ENCODE measurements at places on chromosomes 4 and X. TPM values are rescaled to one million over a fixed set of nuclear protein-coding genes. Genes with fewer than 3 reads are reported as not detected.

GRCh38 chr4:105158837-105159236 lies 12.2 kb downstream of the TET2 start:
- DNase-seq: no peak

GRCh38 chr4:136748773-136749172 lies 783.5 kb downstream of the PCDH18 start:
- no peak for DNase-seq

GRCh38 chrX:41518127-41518840 lies 71.1 kb downstream of the NYX start:
- no peak for DNase-seq

- DNase-seq: no peak
Measured at GRCh38 chr4:146900295-146900694, 45.4 kb downstream of the TTC29 start.

- DNase-seq: no peak
Measured at GRCh38 chr4:62191451-62192240, 991.5 kb downstream of the ADGRL3 start.

DNA sequence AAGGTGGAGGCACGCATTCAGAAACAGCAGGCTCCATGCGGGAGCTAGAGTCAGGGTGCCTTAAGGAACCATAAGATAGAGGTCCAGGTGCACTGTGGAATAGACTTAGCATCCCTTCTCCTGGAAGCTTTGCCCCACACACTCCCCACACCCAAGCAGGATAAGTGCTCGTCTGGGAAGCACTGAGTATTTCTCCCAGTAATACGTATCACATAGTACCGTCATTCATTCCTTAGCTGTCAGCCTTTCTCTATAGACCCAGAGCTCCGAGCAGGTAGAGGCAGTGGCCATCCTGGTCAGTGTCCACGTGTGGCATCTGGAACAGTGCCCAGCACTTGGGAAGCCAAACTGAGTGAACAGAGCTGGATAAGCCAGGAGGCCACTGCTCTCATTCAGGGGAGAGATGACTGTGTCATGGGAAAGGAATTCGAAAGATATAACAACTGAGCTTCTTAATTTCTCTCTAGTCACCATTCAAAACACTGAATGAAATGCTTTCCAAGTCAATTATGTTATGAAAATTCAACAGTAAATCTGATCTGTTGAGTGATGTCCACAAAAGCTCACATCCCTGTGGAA lies 9.9 kb downstream of the APBB2 start:
- DNase-seq: no peak

DNA sequence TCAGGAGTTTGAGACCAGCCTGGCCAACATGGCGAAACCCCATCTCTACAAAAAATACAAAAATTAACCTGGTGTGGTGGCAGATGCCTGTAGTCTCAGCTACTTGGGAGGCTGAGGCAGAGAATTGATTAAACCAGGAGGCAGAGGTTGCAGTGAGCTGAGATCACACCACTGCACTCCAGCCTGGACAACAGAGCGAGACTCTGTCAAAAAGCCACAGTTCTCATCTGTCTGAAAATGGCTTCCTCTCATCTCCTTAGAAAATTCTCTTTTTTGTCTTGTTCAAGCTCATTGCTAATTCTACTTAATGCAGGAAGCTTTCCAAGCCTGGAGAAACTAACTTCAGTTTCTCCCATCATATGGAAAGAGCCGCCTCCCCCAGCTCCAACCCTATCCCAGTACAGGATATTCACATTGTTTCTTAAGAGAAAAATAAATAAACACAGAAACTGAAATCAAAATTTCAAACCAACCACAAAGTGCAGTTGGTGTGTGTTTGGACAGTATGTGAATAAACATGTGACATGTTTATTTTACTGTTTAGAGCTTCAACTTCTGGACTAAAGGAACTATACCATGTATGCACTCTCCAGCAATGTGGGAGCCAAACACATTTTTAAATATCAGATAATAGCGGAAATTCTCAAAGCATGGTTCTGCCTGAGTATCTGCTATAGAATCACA lies 55.0 kb upstream of the GAB1 start:
- DNase-seq: no peak

DNA sequence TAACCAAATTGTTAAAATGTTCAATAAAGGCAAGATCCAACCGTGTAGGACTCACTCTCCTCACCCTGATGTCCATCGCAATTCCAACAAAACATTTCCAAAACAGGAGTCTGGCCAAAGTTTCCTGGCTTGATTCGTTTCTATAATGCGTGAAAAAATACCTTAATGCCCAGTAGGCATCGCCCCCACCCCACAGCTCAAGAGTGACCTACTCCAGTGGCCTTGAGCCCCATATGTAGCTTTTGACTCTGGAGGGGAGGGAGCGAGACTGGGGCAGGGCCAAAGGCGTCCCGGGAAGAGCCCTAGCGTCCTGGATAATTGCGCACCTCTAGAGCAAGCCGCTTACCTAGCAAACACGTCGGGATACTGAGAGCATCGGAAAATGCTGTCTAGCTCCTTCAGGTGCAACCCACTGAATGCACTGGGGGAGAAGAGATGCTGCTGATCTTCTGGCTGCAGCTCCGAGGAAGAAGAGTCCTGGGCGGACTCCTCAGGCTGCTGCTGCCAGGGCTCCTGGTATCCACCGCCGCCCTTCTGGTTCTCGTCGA lies 55.6 kb upstream of the NKAP start:
- no peak for DNase-seq

DNA sequence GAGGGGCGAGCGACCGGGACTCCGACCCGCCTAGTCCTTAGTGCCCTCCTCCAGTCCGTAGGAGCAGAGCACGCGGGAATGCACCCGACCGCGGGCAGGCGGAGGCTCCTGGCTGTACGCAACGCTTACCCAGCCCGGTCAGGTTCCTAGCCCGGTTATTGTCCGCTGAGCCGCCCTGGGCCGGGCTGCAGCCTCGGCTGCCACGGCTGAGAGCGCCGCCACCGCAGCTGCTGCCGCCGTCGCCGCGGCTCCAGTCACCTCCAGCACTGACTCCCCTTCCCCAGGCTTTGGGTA lies at the start of gene AMER1:
AMER1 (minus strand) TSS at position 268 of the 294 bp plus-strand sequence. CDS start 12,422 bp downstream, outside the sequence.
- DNase-seq: no peak

DNA sequence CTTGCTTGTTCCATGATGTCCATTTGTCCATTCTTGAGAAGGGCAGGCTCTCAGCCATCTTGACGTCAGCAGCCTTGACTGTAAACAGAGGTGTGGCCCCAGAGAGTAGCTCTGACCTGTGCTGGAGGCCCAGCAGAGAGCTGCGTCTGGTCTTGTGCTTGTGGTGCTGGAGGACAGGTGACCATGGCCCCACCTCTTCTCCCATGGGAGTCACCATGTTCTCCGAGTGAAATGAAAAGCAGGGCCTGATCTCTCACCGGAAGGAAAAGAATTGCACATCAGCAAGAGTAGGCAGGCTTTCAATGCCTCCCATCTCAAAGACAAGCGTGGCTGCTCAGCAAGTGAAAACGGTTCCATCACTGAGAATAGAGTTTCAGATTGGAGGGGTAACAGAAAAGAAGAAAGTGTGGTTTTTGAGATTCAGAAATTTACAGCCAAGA lies 11.5 kb downstream of the PARM1 start:
- no peak for DNase-seq

- no peak for DNase-seq
Measured at GRCh38 chr4:189771696-189772361, 168.8 kb upstream of the FRG1 start.

GRCh38 chrX:153400146-153401132 lies 711 bp downstream of the PNMA6E start:
- DNase-seq: peak; percentile 11

GRCh38 chrX:136731207-136731782 lies 49.4 kb downstream of the ARHGEF6 start:
- no peak for DNase-seq

GRCh38 chr4:123093236-123093635 lies 170.8 kb upstream of the NUDT6 start:
- no peak for DNase-seq

DNA sequence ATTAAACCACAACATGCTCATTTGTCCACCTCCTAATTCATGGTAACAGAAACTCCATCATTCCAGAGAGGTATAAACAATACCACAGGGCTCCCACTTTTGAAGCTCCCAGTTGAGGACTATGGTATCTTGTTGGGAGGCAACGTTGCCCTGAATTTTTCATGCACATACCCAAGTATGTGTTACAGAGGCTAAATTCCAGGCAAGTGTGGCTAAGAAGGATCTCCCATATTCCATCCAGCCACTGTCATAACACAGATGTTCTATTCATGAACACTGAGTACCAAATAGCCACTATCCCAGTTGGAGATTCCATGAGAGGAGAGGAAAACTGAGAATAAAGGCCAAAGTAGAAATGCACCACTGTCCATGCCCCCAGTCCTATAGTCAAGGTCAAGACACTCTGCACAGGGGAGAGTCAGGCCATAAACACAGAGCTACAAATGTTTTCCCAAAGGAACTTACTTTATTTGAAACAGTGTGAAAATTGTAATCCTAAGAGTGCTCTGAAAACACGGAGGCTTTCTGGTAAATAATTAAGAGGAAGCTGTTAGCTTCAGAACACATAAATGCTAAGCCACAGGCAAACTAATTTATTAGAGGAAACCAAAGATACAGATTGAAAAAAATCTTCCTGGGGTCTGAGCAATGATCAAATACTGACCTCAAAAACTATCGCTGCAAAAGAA lies 42.4 kb upstream of the TMPRSS11B start:
- no peak for DNase-seq

DNA sequence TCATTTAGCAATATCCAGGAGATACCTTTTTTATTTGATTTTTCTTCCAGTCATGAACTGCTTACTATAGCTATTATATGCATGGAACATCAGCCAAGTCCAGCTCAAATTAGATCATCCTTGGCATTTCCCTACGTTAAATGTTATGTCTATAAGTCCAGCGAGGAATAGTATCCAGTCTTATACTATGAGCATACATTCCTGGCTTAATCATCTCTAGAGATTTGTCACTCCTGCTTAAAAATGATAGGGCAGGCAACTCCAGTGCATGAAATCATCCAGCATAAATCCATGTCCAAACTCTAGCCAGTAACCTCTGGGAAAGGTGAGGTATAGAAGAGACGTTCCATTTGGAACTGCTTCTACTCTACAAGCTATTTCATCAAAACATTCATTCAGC lies 126.7 kb upstream of the VCX2 start:
- DNase-seq: no peak

DNA sequence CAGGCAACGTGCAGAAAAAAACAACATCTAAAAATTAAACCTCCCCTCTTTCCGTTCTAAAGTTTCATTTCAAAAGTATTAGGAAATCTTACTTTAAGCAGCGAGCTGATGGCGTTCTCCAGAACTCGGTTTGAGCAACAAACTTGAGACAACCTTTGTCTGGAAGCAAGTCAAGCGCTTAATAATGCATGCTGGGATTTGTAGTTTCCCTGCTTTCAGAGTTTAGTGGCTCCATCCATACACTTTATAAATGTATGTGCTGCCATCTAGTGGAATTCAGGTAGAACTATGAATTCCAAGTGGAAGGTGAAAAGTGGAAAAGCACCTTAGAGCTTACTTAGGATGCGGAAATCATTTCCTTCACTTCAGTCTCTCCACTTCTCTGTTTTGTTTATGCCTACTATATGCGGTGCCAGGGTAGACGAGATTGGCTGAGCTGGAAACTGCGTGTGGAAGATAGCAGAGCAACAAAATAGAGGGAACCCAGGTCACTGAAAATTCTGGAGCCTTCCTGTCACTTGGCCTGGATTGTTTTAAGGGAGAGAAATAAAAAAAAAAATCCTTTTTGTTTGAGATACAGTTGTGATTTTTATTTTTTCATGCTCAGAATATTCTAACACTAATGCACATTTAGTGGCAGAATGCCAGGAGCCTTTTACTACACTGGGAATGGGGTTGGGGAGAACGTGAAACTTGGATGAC lies at the start of gene BDH2:
BDH2 (minus strand) TSS at position 144 of the 702 bp plus-strand sequence. CDS start 3,580 bp downstream, outside the sequence.
- DNase-seq: peak; percentile 86

- DNase-seq: no peak
Measured at GRCh38 chr4:133465022-133465421, 315.9 kb downstream of the PCDH10 start.

GRCh38 chrX:13094828-13095341 lies 50.5 kb upstream of the FAM9C start:
- DNase-seq: no peak

DNA sequence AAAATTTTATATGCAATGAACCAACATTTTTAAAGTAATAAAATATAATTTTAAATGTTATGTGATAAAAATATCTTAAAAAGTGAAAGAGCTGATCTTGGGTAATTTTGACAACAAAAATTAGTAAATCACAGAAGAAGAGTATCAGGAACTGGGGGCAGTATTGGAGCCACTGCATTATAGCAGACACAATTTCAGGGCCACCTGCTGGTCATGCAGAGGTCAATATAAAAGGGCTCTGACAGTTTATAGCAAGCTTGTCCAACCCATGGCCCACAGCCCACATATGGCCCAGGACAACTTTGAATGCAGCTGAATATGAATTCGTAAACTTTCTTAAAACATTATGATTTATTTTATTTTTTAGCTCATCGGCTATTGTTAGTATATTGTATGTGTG lies 13.0 kb upstream of the LEF1 start:
- no peak for DNase-seq

DNA sequence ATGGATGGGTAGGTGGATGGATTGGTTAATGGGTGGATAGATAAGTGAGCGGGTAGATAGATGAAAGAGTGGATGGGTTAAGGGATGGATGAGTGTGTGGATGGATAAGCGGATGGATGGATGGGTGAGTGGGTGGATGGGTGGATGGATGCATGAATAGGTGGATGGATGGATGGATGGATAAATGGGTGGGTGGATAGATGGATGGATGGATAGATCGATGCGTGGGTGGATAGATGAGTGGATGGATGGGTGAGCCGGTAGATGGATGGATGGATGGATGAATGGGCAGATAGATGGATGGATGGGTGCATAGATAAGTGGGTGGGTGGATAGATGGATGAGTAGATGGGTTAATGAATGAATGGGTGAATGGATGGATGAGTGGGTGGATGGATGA lies 90.9 kb downstream of the CPZ start:
- no peak for DNase-seq

PCDH18 gene
- total RNA-seq: 0.30 TPM

PLP1 gene
- not detected for total RNA-seq

CXCL5 gene
- total RNA-seq: not detected
